ENCODE measurements at places on chromosomes 4 and X. TPM values are rescaled to one million over a fixed set of nuclear protein-coding genes. Genes with fewer than 3 reads are reported as not detected.

Gene RASSF6
- not detected for total RNA-seq

Gene SPANXN1
- total RNA-seq = not detected

Gene MEPE
- total RNA-seq = not detected

Gene TSPAN6
- 4.2 TPM for total RNA-seq

Gene TLR8
- 1.1 TPM for total RNA-seq

Gene ABCG2
- total RNA-seq = 0.75 TPM

Gene HERC5
- total RNA-seq = 1.5 TPM

Gene MAGED4
- 0.35 TPM for total RNA-seq

Gene SOWAHD
- total RNA-seq = 0.51 TPM

Gene NAP1L3
- 0.65 TPM for total RNA-seq

Gene RS1
- not detected for total RNA-seq

Gene SUPT20HL1
- total RNA-seq = not detected
